ENCODE measurements at places on chromosomes 11 and 22.
A peak's percentile ranks its signal among the peaks of the same experiment; 100 is the strongest.

DNA sequence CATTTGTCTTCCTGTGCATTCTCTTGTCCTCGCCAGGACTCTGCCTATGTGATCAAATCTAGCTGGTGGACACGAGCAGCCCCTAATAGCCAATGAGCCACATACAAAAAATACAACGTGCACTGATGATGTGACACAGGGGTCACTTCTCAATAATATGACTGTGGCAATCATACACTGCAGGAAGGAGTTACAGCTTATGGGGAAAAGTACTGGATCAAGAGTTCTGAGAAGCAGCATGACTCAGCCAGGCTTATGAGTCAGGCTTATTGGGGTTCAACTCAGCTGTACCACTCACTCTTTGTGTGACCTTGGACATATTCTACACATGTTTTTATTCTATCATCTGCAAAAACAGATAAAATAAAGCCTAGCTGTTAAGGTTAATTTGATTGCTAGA lies 889.4 kb upstream of the TENM4 start:
- no peak for DNase-seq

- DNase-seq, result no peak
Measured at GRCh38 chr22:44627521-44628139, 74.4 kb upstream of the PRR5 start.

- no peak for DNase-seq
Measured at GRCh38 chr11:58807343-58807742, 37.2 kb downstream of the GLYATL2 start.

DNA sequence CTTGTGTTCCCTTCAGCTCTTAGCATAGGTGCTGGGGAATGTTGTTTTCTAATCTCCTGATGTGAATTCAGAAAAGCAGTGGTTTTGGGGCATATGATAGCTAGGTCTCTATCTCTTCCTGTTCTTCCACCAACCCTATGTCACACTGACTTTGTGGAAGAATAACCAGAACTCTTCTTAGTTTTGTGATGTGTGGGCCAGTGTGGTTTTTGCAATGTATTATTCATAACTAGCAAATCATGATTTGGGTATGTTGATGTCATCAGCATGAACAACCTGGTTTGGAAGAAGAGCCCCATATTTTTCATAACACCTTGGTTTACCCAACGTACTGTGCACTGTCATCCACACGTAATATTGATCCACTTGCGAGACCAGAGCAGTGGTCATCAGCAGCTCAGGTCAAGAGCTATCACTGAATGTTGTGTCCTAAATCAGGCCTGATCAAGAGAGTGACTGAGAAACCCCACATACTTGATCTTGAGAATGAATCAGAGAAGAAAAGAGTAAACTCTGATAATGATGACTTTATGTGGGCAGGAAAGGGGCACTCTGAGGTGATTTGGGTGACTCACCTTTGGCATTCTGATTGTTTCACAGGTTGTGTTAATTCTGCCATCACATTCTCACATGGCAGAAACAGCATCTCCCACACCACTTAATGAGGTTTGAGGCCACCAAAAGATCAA lies 19.4 kb upstream of the MS4A6E start:
- DNase-seq, result no peak

GRCh38 chr11:73260127-73260457 lies 12.0 kb upstream of the P2RY6 start:
- DNase-seq, result no peak

DNA sequence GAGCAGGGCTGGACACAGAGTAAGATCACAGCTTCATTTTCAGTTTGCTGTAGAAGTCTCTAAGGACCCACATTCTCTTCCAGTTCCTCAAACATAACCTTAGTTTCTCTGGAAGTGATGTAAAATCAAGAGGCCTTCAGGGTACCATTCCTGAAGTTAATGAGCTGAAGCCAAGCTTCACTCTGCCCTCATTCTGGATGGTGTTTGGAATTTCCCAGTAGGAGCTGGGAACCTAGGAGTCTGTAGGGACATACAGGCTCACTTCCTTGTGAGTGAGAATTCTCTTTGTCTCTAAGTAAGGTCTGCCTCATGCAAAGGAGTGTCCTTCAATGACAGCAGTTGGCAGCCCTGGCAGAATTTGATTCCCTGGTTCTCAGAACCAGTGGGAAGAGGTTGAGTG lies 142.4 kb upstream of the NARS2 start:
- no peak for DNase-seq

DNA sequence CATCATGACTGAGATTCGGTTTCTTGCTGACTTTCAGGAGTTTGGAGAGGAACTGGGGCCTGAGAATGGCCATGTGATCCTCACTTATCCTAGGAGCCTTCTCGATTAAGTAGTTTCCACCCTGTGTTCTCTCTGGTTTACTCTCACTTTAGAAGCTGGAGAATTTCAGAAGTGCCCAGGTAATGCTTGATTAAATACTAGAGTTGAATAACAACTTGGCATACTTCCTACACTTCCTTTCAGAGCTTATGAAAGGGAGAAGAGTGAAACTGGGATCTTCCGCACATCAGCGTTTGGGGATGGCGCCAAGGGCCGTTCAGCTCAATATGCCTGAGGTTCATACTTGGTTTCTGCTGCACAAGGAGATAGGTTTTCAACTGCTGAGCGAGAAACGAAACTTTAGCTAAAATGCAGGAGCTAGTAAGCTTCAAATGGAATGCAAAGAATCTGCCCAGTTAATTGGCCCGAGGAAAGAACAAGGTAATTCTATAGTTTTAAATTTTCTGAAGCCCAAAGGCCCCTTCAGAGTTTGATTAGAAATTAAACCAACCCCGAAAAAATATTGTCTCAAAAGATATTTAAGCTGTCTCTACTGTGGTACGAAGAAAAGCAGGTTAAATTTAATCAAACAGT lies 823 bp upstream of the MUC15 start:
- DNase-seq, result no peak

DNA sequence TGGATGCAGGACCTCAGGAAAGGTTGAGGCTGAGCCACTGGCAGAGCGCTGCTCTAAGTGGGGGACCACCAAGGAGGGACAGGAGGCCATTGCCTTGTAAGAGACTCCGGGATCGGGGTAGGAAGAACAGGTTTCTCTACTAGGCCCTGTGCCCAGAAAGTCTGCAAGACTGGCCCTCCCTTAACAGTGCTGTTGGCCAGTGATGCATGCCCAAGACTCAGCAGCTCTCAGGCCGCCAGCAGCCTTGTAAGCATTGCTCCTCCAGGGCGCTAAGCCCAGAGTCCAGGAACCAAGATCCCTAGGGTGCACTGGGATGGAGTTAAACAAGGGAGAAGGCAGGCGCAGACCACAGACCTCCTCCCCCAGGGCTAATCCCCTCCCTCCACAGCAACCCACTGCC lies 39.3 kb upstream of the PANX1 start:
- DNase-seq, result no peak

- DNase-seq, result no peak
Measured at GRCh38 chr11:60528465-60528864, 13.3 kb downstream of the MS4A13 start.

DNA sequence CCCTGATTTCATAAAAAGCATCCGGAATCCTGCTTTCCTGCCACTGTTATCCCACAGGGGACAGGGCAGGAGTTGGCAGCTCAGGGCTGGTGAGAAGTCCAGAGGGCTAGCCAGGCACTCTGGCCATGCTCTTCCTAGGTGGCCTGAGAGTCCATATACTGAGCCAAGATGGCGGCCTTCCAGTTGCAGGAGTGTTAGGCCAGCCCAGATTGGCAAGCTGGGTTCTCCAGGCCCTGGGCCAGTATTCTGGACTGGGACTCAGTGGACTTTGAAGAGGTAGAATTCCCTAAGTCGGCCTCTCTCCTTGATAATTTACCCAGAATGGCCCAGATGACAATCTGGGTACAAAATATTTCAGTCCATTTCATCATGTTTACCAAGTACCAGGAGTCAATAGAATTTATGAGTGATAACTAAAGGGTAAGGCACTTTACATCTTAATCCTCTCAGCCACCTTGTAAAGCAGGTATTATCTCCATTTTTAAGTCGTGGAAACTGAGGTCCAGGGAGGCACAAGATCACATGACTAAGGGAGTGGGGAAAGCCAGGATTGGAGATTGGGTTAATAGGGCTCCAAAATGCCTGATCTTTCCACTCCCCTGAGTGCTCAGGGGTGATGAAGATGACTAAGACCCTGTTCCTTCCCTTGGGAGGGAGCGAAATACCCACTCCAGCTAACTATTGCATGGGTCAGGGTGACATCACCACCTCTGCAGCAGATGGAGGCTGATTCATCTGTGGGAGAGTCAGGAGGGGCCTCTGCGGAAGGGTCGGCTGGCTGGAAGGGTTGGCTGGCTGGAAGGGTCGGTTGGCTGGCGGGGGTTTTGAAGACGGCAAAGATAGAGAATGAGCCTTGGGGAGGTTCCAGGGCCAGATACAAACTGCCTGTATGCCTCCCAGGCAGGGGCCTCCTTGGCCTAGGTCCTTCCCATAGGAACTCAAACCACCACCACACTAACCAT lies 1.2 kb upstream of the MICALL1 start:
- peak; percentile 57 for DNase-seq

- no peak for DNase-seq
Measured at GRCh38 chr11:113281052-113281725, 33.2 kb upstream of the TTC12 start.

- DNase-seq, result no peak
Measured at GRCh38 chr22:24029304-24029703, 18.2 kb downstream of the CABIN1 start.

DNA sequence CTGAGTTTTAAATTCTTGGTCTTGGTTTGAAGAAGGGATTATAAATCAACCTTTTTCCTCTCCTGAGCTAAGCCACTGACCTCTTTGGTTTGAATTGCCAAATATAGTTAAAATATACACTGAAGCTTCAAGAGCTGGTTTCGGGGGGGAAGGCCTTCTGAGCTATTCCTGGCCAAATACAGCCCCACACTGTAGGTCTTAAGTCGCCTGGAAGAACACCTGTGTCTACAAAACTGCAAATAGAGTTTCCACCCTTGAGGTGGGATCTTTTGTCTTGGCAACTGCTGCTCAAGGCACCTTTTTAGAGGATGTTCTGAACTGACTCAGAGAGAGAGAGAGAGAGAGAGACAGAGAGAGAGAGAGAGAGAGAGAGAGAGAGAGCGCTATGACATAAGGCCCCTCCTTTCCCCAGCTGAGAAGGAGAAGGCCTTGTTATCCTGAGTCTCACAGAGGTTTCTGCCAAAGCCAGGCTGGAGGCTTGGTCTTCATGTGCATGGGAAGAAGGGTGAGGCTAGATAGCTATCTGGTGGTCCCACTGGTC lies 5.5 kb downstream of the ADM start:
- DNase-seq, result no peak

DNA sequence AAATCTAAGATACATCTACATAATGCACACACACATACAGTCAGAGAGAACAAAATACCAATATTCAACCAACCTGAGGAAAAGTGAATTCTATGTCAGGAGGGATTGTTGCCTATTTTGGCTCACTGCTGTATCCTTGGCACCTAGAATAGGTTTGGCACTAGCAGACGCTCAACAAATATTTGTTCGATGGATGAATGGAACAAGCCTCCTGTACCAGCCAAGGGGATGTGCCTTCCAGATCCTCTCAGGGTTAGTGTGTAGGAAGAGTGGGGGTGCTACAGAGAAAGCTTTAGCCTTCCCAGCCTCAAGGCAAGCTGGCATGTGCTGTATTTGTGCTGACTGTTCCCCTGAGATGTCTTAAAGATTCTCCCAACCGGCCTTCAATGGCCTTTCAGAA lies 23.3 kb upstream of the POU2AF1 start:
- no peak for DNase-seq

DNA sequence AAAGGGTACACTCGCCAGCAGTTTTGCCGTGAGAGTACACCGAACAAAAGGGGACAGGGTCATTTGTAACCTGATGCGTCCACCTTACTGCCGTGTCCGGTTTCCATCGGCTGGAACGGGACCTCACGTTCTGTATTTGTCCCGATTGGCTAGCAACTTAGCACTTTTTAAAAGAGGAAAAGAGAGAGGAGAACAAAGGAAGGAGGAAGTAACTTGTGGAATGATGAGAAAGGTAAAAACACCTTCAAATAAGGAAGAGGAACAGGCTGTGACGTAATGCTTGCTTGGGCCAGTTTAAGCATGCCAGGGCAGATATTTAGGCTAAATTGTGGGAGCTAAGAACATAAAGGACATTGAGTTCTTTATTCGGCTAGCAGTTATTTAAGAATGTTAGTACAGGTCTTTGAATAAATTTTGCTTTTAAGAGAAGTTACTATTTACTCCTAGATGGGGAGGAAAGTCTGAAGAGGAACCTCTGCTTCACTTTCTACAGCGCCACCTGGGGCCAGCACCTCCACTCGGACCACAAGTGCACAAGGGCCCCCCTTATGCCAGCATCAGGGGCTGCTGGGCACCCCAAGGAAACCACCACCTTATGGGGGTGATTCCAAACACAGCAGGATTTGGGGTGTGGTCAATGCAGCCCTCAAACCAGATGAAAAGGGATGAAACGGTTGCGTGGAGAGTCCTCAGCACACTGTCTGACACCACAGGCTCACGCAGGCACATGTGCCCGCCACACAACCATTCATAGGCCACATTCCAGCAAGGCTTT lies 5.8 kb downstream of the ARSA start:
- no peak for DNase-seq

DNA sequence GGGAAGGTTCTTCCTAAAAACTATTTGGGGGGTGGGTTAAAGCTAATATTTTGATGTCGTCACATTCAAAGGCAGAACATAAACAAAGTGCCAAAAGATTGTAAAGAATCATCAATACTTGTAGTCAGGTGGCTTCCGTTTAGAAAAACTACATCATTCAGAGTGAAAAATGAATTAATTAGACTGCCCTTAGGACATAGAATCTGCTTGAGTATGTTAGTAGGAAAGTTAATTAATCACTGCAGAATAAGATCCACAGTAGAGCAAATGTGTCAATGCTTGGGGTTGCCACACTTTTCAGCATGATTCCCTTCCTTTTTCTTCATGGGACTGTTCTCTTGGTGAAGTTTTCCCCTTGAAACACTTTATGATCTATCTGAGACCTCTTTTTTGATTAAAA lies 166.8 kb upstream of the MTNR1B start:
- no peak for DNase-seq

DNA sequence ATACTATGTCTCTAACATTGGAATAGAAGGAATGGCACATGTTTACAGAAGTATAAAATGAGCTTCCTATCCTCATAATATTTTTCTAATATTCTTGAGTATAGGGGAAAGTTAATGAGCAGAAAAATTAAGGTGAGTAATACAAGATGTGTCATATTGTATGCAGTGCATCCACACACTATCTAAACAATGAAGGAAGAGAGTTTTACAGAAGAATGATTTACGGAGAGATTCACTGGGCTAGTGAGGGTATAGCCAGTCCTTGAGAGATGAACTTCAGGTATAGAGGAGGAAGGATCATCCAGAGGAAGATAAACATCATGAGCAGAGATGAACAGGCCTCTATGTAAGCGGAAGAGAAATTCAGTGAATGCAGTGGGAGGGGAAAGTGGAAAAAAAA lies 569.0 kb downstream of the CNTN5 start:
- DNase-seq, result no peak

- no peak for DNase-seq
Measured at GRCh38 chr11:119369132-119369925, 12.2 kb downstream of the USP2 start.

DNA sequence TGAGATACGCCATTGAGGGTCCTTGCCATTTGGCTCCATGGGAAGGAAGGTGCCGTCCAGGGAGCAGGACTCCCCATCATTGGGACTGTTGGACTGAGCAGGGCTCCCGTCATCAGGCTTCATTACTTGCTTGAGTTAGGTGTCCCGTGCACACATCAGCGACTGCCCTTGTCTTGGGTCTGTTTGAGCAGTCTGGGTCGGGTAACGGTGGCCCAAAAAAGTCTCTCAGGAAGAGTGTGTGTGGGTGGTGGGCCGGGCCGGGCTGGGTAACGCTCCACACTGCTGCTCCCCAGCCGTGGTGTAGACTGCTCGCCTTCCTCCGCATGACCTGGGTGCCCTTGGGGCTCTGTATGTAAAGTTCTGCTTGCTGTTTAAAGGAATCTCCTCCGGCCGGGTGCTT lies 293.5 kb downstream of the TBC1D22A start:
- no peak for DNase-seq
